ENCODE measurements at places on chromosomes 2 and 18.
A peak's percentile ranks its signal among the peaks of the same experiment; 100 is the strongest.

DNA sequence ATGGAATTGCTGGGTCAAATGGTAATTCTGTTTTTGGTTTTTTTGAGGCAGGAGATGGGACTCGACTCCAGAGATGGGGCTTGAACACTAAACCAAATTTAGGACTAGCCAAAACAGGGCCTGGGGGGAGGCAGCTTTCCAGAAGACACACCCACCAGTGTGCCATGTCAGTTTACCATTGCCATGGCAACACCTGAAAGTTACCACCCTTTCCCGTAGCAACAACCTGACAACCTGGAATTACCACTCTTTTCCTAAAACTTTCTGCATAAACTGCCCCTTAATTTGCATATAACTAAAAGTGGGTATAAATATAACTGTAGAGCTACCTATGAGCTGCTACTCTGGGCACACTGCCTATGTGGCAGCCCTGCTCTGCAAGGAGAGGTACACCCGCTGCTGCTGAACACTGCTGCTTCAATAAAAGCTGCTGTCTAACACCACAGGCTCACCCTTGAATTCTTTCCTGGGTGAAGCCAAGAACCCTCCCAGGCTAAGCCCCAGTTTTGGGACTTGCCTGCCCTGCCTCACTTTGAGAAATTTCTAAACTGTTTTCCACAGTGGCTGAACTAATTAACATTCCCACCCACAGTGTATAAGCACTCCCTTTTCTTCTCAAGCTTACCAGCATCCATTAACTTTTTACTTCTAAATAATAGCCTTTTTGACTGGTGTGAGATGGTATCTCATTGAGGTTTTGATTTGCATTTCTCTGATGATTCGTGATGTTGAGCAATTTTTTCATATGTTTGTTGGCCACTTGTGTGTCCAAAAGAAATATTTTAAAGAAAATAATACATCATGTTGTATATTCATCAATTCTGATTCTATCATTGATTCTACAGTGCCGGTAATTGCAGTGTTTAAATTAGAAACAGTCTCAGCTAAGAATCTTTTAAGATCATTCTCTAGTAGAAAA lies 10.6 kb downstream of the CDK15 start:
- no peak for DNase-seq

DNA sequence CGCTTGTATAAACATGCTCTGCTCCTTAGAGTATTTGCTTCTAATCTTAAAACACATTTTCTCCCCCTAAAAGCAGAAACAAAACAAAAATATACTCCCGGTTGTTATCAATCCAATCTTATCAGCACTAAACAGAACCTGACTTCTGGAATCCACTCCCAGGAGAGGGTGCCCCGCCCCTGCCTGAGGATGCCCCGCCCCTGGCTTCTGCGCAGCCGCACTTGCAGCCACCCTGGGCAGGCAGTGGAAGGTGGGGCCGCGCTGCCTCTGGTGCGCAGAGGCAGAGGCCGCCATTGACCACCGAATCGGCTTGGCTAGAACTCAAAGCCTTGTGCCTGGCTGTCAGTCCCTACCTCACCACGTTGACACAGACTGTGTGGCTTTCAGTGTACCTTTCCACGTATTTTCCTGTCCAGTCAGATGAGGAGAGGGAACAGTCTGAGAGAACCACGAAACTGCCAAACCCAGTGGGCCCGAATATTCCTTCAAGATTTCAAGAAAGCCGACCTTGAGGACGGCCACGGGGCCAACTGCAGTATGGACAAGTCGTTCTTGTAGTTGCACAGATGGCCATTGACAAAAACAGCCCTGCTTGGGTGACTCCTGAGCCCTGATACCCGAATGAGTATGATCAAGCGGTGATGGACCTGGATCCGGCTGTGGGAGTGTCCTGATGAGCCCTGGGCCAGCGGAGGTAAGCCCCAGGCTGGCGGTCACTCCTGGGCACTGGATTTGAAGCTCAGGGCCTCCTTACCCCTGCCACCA lies 46.2 kb upstream of the ARHGAP28 start:
- peak; percentile 74 for DNase-seq

DNA sequence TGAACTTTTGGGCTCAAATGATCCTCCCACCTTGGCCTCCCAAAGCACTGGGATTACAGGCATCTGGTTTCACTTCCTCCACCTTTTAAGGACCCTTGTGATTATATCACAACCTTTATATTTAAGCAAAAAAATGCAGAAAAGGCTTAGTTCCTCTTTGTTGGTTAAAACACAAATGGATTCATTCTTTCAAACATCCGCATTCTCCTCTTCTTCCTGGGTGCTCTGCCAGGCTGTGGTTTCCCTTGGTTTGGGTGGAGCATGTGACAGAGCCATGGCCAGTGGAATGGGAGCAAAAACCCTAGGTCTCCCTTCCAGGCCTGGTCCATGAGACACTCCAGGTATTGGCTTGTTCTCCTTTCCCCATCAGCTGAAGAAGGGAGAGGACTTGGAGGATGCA lies 9.9 kb upstream of the SLC66A3 start:
- no peak for DNase-seq

- DNase-seq, result peak; percentile 19
Observed at GRCh38 chr2:127596311-127597045, 49.5 kb upstream of the GPR17 start.

GRCh38 chr2:99448556-99448955 lies 41.3 kb downstream of the REV1 start:
- DNase-seq, result no peak

GRCh38 chr2:206158563-206159345 lies 490 bp downstream of the NDUFS1 start:
- peak; percentile 62 for DNase-seq

DNA sequence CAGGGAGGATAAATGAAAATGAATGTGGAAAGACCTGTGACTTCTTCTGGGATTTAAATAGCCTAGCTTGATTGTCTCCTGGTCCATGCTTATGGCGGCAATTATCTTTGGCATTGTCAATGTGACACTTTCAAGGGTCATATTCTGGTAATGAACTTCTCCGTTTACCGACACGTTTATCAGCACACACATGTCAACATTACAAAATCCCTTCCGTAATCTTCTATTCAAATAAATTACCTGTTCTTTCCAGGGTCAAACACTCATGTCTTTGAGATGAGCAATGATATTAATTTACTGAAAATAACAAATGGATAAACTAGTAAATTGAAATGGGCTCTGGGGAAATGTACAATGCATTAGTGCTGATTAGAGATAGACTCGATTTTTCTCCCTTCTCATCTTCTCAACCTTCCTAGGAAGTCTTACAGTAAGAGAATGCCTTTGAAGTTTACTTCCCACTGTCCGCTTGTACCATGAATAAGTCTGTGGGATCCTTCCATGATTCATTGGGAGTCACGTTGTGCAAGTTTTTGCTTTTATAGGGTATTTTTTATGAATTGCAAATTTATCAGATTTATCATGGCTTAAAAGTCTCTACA lies 646.3 kb upstream of the LRATD1 start:
- DNase-seq, result no peak

GRCh38 chr2:240248721-240249422 lies 108.4 kb upstream of the OTOS start:
- DNase-seq, result peak; percentile 19

DNA sequence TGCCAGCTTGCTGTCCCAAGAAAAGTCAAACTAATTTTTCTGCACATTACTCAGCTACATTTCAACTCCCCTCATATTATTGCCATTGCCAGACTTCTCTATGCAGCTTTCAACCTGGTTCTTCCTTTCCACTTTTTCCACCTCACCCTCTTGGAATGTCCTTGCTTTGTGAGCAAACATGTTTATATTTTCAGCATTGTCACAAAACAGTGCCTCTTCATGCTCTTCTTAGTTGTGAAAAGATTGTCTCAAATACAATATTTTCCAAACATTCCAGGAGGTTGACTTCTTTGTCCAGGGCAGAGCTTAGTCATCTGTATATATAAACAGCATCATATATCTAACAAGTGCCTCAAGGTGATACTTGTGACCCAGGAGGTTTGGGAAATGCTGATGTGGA lies 803.3 kb upstream of the CELF4 start:
- no peak for DNase-seq

DNA sequence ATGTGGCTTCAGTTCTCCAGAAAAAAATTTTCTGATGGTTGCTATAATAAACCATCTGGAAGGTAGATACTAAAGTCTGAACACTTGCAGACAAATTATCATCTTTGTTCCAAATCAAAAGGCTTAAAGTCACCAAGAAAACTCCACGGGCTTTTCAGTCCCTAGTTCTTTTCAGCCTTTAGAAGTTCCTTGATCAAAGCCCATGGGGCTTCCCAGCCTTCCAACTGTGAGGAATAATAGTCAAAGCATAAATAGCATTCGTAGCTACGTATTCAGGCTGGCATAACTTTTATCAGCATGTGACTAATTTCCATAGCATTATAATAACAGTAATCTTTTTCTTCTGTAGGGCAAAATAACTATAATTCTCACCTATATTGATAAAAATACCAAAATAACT lies 13.9 kb downstream of the SCG2 start:
- DNase-seq, result peak; percentile 25

- DNase-seq, result no peak
Observed at GRCh38 chr2:76210551-76210950, 499.8 kb upstream of the GCFC2 start.

DNA sequence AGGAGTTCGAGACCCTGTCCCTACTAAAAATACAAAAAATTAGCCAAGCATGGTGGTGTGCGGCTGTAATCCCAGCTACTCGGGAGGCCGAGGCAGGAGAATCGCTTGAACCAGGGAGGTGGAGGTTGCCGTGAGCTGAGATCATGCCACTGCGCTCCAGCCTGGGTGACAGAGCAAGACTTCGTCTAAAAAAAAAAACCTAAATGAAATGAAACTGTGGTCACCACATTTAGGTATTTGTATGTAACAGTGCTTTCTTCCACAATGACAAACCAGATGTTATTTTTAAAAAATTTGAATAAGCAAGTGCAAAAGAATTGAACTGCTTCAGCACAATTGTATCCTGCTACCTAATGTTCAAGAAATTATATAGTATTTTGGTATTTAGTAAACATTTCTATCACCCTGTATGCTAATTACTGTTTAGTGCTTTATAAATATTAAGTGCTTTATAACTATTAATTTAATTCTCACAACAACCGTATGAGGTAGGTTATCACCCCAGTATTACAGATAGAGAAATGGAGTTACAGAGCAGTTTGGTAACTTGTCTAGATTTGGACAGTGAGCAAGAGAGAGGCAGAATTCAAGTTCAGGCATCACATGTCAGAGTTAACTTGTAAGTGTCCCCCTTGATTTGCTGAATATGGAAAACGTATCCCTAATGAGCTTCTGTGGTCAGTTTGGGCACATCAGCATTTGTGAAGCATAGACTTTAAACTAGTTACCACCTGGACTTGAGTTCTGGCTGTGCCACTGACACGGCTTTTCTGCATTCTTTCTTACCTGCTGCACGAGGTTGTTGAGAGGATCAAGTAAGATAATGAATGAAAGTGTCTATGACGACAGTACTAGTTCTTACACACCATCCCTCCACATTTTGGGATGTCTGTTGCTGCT lies 14.4 kb downstream of the PHLPP1 start:
- no peak for DNase-seq

- no peak for DNase-seq
Observed at GRCh38 chr2:12819103-12819475, 102.4 kb downstream of the TRIB2 start.

- no peak for DNase-seq
Observed at GRCh38 chr18:48958951-48959350, 8.2 kb upstream of the SMAD7 start.

GRCh38 chr2:158600155-158600802 lies 143.5 kb downstream of the PKP4 start:
- no peak for DNase-seq

DNA sequence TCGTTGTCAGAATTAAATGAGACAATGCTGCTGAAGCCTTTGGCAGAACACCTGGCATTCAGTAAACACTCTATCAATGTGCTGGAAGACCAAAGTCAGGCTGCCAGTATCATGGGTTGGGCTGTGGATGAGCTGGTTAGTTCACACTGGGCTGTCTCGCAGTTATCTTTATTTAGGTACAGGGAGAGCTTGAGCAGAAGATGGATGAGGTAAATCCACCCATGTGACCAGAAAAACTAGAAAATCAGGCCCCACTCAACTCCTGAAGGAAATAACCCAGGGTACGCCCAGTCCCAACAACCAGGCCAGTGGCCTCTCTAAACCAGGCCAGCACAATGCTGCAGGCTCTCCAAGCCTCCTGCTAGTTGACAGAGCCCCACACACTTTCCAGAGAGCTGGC lies 330.3 kb downstream of the TNS1 start:
- DNase-seq, result no peak

GRCh38 chr18:75115514-75115913 lies 93.4 kb downstream of the PTGR3 start:
- DNase-seq, result no peak

- DNase-seq, result no peak
Observed at GRCh38 chr2:98324181-98324580, 22.1 kb upstream of the CNGA3 start.

DNA sequence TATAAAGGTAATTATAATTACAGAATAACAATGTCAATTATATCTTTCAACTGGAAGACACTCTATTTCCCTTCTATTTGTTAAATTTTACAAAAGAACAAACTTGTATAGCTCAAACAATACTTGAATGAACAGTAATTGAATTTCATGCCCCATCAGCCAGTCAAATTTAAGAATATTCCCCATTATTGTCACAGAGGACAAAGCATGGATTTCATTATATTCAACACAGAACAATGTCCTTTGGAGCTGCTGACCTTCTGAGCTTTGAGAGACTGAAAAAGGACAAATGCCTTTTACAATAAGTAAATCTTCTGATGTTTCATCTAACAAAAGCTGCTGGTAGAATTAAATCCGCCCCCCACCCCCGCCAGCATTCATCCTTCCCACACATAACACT lies 187.5 kb upstream of the MC4R start:
- no peak for DNase-seq

- DNase-seq, result no peak
Observed at GRCh38 chr18:25518716-25519053, 166.7 kb upstream of the ZNF521 start.

GRCh38 chr2:205078762-205079161 lies 533.5 kb downstream of the PARD3B start:
- no peak for DNase-seq

GRCh38 chr2:199488772-199489400 lies 31.1 kb upstream of the SATB2 start:
- peak; percentile 83 for DNase-seq

- no peak for DNase-seq
Observed at GRCh38 chr2:230843132-230843531, 21.6 kb upstream of the ITM2C start.

DNA sequence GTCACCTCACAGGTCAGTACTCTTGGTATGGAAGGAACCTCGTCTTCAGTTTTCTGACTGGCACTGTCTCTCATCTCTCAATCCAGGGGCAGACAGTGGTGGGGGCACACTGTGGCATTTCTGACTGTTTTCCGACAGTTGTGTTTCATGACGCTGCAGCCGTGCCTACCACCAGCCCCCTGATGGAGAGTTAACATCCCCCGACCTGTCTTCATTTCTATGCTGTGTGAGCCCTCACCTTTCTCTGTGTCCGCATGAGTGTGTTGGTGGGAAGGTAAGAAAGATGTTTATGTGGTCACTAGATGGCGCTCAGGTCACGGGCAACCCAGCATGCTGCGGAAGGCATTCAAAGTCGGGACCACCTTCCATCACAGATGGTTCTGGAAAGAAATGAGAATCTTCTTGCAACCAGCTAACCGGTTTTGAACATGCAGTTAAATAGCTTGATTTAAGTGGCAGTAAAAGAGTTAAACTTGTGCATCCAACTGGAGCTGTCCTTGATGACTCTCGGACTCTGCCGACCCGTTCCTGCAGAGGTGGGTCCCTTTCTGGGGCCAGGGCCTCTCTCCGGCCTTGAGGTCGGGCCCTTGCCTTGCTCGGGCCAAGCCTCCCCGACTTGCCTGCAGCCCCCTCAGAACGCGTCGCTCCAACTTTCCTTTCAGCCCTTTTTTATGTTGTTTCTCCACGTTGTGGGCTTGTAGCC lies 92.4 kb downstream of the DYSF start:
- peak; percentile 93 for DNase-seq

GRCh38 chr2:204072443-204073324 lies 136.1 kb downstream of the ICOS start:
- peak; percentile 59 for DNase-seq
